T-helper 2 cell treated with Interferon-gamma antibody and Interleukin-4, amounts not matched to agents 5 μg/mL and 100 μg/mL, for 36 hours (primary cell): ENCODE measurements at places on chromosomes 6 and 20.
A peak's percentile ranks its signal among the peaks of the same experiment; 100 is the strongest.

DNA sequence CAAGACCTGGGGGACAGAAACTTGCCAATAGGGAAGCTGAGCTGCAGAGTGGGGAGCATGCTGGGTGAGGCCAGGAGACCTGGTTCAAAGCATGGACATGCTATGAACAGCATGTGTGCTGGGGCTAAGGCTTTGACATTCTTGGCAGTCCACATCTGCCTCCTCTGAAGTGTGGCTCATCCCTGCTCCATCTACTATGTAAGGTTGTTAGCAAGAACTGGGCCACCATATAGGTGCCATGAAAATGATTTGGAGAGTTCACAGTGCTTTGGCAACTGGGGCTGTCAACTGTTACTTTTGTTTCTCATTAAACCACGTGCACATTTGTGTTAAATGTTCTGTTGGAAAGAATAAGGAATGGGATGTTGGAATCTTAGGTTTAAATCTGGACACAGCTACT, 311.1 kb downstream of the CDC5L start:
- H3K27me3 ChIP-seq: no peaks in the 10 kb centered on the region
- no peak overlapping the region for H3K4me3 ChIP-seq
- no peak overlapping the region for H3K27ac ChIP-seq
- H3K4me1 ChIP-seq: peaks cover 10% of the 10 kb centered on the region
- DNase-seq: no peak
- H3K36me3 ChIP-seq: no peaks in the 10 kb centered on the region

DNA sequence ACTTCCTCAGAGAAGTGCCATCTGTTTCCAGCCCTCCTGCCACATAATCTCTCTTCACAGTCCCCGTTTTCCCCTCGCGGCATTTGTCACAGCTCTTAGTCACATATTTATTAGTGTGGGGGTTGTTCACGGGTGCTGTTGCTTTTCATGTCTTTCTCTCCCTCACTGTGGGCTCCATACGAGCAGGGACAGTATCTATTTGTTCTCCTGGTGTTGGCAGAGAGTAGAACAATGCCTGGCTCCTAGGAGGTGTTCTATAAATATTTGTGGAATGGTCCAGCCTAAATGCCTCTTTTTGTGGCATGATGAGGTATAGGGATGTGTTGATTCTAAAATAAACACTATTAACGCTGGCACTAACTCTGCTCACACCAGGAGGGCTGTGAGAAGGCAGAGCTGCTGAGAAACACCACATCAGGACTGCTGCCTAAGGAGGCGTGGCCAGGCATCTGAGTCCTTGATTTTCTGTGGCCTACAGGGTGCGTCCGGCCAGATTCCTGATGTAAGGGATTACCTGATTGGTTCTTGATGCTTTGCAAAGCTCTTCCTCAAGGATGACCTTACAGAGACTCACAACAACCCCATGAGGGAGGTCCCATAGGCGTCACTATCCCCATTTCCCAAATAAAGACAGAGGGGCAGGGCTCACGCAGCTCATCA, 219.8 kb upstream of the ARID1B start:
- H3K27ac ChIP-seq: no peak overlapping the region
- H3K27me3 ChIP-seq: no peaks in the 10 kb centered on the region
- no peaks in the 10 kb centered on the region for H3K36me3 ChIP-seq
- DNase-seq: no peak
- H3K4me1 ChIP-seq: no peaks in the 10 kb centered on the region
- no peak overlapping the region for H3K4me3 ChIP-seq

DNA sequence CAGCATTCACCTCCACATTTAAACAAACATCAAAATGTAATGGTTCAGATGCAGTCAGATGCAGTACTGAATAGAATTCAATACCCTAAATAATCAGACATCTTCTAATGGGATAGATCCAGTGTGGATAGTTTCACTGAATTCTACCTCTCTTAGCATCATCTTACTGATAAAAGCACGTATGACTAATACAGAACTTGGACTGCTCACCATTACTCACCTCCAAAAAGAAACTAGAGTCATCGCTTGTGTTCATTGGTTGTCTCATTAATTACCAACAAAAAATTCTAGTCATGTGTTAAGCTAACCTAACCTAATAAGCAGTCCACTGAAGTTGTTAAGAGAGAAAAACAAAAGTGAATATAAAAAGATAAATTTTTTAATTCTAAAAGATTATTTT, 165.9 kb upstream of the IRAK1BP1 start:
- H3K27me3 ChIP-seq: no peaks in the 10 kb centered on the region
- no peak for DNase-seq
- no peaks in the 10 kb centered on the region for H3K36me3 ChIP-seq
- H3K4me1 ChIP-seq: no peaks in the 10 kb centered on the region

DNA sequence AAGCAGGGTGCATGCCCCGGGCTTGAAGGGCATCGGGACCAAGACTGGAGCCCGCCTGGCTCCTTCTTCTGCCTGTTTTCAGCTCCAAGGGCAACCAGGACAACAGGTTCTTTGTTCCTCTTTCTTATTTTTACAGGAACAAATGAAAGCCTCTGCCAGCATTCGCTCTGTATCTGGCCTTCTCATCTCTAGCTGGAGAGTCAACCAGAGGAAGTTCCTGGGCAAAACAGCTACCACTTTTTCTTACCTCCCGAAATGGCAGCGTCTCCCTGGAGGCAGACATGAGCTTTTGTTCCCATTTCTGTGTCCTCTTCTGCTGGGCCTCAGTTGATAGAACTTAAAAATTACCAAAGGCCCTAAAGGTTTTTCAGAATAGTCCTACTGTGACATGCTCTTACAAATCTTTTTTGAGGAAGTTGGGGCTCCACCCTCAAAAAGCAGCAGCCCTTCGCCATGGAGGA, 74.1 kb upstream of the NAA20 start:
- DNase-seq: no peak
- H3K27me3 ChIP-seq: peaks cover 20% of the 10 kb centered on the region
- peaks cover under 1% of the 10 kb centered on the region for H3K4me1 ChIP-seq
- H3K4me3 ChIP-seq: no peak overlapping the region
- no peak overlapping the region for H3K27ac ChIP-seq

GRCh38 chr6:1311400-1312202, at the start of gene FOXQ1:
Gene FOXQ1 (plus strand): TSS chr6:1312098. CDS start chr6:1312705, 607 bp downstream.
- no peaks in the 10 kb centered on the region for H3K36me3 ChIP-seq
- DNase-seq: no peak
- peaks cover 11% of the 10 kb centered on the region for H3K4me1 ChIP-seq
- H3K27me3 ChIP-seq: peaks cover 74% of the 10 kb centered on the region
- peak within 1 kb of the TSS; percentile 69 for H3K4me3 ChIP-seq

DNA sequence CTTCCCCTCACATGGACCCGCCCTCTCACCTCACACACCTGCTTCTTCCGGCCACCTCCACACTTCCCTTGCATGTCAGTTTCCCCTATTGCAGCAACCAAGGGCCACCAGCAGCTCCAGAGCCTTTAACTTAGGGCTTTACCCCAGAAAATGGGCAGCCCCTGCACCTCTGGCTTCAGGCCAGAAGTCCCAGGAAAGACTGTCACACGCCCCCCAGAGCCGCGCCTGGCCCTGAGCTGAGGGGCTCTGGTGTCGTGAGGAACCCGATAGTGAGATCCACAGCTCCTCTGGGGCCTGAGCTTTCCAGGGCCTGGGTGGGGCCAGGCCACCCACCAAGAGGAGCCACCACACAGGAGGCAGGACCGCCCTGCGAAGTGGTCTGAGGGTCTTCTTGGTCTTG, 182.4 kb downstream of the DLL1 start:
- no peak overlapping the region for H3K4me3 ChIP-seq
- H3K36me3 ChIP-seq: no peaks in the 10 kb centered on the region
- no peak overlapping the region for H3K27ac ChIP-seq
- DNase-seq: no peak
- peaks cover 25% of the 10 kb centered on the region for H3K27me3 ChIP-seq

GRCh38 chr6:48084201-48084600, 26.8 kb downstream of the PTCHD4 start:
- no peaks in the 10 kb centered on the region for H3K27me3 ChIP-seq
- H3K36me3 ChIP-seq: no peaks in the 10 kb centered on the region
- H3K4me3 ChIP-seq: no peak overlapping the region
- no peaks in the 10 kb centered on the region for H3K4me1 ChIP-seq

DNA sequence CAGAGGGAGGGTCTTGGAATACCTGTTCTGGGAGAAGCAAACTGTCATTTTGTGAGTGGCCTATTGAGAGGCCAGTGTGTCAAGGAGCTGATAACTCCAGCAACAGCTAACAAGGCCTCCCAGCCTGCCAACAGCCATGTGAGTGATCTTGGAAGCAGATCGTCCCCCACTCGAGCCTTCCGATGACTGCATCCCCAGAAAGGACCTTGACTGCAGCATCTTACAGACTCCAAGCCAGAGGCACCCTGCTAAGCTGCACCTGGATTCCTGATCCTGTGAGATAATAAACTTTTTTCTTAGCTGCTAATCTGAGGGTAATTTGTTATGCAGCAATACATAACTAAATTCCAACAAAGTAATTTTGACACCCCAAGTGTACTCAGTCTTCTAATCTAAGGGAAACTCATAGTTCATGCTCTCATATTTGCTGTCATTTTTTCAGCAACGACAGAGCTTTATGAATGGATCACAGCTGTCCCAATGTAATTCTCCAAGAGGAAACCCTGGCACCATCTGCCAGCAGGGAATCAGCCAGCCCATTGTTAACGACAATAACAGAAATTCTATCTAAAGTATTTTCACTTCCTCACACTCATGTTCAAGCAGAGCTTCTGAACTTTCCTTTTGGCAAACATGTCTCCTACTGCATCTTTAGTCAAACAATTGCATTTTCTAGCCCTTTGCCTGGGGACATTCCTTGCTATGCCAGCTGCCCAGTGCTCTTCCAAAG, 470.2 kb upstream of the BTBD3 start:
- no peaks in the 10 kb centered on the region for H3K27me3 ChIP-seq
- H3K36me3 ChIP-seq: no peaks in the 10 kb centered on the region
- DNase-seq: no peak
- H3K4me3 ChIP-seq: no peak overlapping the region
- H3K4me1 ChIP-seq: no peaks in the 10 kb centered on the region

DNA sequence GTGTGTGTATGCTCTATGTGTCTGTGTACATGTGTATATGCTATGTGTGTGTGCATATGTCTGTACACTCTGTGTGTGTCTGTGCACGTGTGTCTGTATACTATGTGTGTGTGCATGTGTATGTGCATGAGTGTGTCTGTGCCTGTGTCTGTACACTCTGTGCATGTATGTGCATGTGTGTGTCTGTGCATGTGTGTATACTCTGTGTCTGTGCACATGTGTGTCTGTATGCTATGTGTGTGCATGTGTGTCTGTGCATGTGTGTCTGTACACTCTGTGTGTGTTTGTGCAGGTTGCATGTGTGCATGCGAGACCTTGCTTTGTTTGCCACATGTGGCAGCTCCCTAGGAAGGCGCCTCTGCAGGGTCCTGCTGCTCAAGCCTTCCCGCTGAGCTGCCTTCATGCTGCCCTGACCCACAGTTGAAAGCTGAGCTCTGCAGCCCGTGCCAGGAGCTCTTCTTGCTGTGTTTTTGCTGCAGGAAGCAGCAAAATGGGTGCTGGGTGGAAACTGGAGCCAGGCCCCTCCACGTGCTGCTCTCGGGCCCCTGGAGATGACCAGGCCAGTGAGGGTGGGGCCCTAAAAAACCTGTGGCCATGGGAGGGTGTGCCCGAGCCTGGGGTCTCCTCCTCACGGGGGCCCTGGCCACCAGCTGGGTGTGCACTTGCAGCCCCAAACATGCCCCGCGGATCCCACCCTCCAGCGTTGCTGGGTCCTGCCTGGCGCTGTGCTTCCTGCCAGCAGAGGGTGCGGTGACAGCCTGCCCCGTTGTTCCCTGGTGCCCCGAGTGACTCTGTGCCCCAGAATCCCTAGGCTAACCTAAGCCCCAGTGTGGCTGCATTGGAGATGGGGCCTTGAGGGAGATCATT, 109.1 kb downstream of the DACT2 start:
- H3K27me3 ChIP-seq: no peaks in the 10 kb centered on the region
- H3K4me1 ChIP-seq: no peaks in the 10 kb centered on the region
- no peak for DNase-seq
- no peaks in the 10 kb centered on the region for H3K36me3 ChIP-seq

DNA sequence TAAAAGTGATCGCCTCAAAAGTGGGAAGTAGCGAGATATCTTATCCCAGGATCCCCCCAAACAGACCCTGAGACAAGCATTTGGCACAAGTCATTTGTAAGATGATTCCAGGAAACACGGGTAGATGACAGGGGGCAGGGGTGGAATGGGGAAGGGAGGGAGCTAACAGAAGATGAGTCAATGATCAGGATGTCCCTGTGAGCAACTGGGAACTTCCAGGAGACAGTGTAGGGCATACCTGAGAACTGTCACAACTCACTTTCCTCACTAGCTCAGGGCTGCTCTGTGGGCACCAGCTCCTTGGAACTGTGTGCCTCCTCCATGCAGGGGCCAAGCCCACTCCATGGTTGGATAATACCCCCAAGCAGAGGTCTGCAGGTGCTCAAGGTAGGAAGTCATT, 38.5 kb upstream of the VSX1 start:
- peaks cover 17% of the 10 kb centered on the region for H3K27me3 ChIP-seq
- H3K4me1 ChIP-seq: no peaks in the 10 kb centered on the region

DNA sequence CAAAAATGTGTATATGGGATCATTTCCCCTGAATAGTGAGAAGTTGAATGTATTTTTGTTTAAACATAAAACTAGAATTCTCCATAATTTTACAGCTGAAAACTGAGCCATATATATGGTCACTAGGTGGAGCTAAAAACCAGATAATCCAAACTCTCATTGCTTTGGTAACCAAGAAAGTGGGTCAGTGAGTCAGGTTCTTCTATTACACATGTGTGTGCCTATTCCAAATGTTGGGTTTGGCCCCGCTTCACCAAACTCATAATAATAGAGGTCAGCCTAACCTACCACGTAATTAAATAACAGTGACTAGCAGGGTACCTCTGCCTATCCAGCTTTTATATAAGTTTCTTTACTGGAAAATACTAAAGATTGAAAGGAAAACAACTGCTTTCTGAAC, 19.3 kb upstream of the RNGTT start:
- H3K36me3 ChIP-seq: no peaks in the 10 kb centered on the region
- H3K27me3 ChIP-seq: peaks cover 5% of the 10 kb centered on the region
- peak; percentile 20 for DNase-seq

DNA sequence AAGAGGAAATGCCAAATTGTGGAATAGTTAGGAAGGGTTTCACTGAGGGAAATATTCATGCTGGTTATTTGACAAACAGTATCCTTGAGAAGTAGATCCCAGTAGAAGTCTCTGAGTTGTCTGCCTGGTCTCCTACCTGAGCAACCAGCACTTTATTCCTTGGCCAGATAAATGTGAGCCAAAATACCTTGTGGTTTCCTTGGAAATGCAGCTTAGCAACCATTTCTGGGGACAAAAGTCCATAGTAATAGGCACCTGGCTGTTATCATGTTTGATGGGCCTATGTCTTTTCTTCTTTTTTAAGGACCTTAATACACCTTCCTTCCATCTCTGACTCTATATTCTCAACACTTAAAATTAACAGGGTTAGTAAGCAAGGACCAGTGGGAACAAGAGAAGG, 217.1 kb upstream of the MARCKS start:
- no peaks in the 10 kb centered on the region for H3K27me3 ChIP-seq
- no peak overlapping the region for H3K27ac ChIP-seq
- no peak for DNase-seq
- H3K36me3 ChIP-seq: no peaks in the 10 kb centered on the region
- no peaks in the 10 kb centered on the region for H3K4me1 ChIP-seq

- H3K27me3 ChIP-seq: no peaks in the 10 kb centered on the region
- H3K27ac ChIP-seq: no peak overlapping the region
- H3K4me3 ChIP-seq: no peak overlapping the region
- no peaks in the 10 kb centered on the region for H3K4me1 ChIP-seq
- no peak for DNase-seq
- no peaks in the 10 kb centered on the region for H3K36me3 ChIP-seq
These were observed 12.8 kb downstream of the RAMACL start for GRCh38 chr6:166573511-166574216.

GRCh38 chr20:57384953-57385761, 6.0 kb upstream of the RBM38 start:
- H3K27me3 ChIP-seq: no peaks in the 10 kb centered on the region
- no peak for DNase-seq
- H3K4me1 ChIP-seq: peaks cover 18% of the 10 kb centered on the region
- peaks cover 15% of the 10 kb centered on the region for H3K36me3 ChIP-seq
- no peak overlapping the region for H3K4me3 ChIP-seq
